IMR-90 (cell line): ENCODE measurements at places on chromosomes 16 and 17.

- peak; percentile 28 for DNase-seq
Observed at GRCh38 chr16:57632568-57632967, 4.1 kb downstream of the ADGRG1 start.

DNA sequence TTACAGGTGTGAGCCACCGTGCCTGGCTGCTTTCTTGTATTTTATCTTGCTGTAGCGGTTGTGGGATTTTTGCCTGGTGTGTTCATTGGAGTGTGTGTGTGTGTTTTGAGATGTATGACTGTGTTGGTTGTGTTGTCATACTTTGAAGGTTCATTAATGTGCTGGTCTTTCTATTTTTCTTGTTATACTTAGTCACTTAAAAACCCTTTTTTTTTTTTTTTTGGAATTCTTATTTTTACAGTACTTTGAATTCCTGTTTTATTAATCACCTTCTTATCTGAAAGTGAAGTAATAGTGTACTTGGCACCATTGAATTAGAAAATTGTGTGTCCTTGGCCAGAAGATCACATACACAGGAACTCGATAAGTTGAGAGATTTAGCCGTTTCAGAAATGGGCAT is 30.2 kb downstream of the TENT4B start:
- DNase-seq, result peak; percentile 78

GRCh38 chr16:64455275-64455674 is 666.6 kb downstream of the CDH11 start:
- DNase-seq, result peak; percentile 53

DNA sequence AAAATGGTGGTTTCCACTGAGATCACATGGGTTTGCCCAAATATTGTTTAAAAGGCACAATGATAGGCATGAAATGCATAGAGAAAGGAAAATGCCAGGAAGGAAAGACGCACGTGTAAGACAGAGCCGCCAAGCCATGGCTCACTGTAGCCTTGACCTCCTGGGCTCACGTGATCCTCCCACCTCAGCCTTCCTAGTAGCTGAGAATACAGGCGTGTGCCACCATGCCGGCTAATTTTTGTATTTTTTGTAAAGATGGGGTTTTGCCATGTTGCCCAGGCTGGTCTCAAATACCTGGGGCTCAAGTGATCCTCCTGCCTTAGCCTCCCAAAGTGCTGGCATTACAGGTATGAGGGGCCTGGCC is 4.0 kb downstream of the BHLHA9 start:
- DNase-seq, result no peak

DNA sequence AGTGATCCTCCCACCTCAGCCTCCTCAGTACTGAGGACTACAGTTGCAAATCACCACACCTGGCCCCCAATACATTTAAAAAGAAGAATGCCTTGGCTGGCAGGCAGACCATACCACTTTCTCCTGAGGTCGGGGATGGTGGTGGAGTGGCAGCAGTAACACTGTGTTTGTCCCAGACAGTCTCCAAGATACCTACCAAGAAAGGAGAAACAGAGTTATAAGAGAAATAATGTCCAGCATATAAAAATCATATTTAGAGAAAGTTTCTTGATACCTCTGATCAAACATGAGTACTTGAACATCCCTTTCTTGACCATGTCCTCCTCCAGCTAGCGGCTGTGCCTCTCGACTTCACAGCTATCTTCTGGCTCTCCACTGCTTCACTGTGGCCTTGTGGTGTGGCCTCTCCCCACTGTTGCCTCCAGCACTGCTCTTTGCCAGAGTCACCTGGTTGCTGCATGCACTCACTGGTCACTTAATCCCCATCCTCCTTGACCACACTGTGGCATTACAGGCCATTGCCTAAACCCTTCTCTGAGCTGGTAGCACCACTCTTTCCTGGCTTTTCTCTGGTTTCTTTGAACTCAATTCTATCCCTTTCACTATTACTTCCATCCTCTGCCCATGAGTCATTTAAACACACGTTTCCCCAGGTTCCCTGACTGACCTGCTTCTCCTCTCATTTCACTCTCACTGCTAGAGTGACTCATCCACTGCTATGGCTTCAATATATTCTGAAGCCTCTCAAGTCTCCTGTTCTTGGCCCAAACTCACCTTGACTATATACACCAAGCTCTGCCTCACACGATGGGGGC is 45.2 kb downstream of the XPO6 start:
- DNase-seq, result peak; percentile 81

GRCh38 chr16:19781226-19781625 is 63.2 kb downstream of the IQCK start:
- DNase-seq, result peak; percentile 18

DNA sequence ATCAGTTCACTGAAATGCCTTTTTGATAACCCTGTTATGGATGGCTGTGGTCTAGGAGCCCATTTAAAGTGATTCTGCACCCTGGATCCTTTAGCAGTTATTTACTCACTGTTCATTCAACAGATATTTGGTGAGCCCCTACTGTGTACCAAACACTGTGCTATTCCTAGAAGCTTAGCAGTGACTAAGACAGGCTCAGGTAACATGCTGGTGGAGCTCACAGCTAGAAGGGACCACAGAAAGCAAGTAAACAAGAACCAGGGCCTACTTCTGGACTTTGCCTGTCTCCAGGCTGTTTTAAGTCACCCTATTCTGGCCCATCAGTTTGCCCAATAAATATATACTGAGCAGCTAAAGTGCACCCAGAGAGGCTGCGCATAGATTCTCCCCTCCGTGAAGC is 11.1 kb downstream of the ITGA3 start:
- DNase-seq, result no peak

GRCh38 chr16:1567988-1568387 is 34.5 kb downstream of the TMEM204 start:
- no peak for DNase-seq

- DNase-seq, result no peak
Observed at GRCh38 chr16:67707790-67708189, 11.3 kb downstream of the GFOD2 start.

GRCh38 chr16:3242709-3243108 is 7.8 kb upstream of the ZNF200 start:
- no peak for DNase-seq

- no peak for DNase-seq
Observed at GRCh38 chr16:68739964-68740627, 3.0 kb downstream of the CDH1 start.

- DNase-seq, result no peak
Observed at GRCh38 chr16:14121142-14121541, 50.0 kb downstream of the MRTFB start.

DNA sequence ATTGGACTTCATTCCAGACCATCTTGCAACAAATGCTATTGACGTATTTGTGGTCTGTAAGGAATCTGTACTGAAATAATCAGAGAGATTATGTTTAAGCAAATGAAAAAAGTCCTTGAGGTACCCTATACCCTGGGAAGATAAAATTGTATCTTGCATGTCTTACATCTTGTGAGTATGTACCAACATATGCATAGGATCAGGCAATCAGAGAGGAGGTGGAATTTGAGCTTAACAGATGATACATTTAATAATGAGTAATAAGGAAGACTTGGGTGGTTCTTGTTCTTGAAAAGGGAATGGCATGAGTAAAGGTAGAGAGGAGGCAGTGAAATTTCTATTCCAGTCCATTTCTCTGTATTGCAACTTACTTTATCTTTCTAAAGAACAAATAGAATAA is 10.6 kb downstream of the MOSMO start:
- DNase-seq, result peak; percentile 44

DNA sequence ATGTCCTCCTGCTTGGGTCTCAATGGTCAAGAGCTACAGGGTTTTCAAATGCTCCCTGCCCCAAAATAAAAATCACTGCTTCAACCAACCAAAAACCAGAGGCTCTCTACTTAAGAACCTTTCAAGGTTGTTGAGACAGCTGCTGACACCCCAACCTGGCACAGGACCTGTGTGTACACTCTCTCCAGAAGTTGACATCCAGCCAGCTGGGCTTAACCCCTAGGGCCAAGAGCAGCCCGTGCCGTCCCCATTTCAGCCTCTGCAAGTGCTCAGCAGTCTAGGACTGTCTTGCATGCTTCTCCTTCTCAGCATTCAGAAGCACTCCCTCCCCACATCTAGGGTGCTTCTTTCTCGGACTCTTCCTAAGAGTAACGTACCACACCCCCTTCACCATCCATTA is 59.0 kb upstream of the TRAP1 start:
- DNase-seq, result no peak

DNA sequence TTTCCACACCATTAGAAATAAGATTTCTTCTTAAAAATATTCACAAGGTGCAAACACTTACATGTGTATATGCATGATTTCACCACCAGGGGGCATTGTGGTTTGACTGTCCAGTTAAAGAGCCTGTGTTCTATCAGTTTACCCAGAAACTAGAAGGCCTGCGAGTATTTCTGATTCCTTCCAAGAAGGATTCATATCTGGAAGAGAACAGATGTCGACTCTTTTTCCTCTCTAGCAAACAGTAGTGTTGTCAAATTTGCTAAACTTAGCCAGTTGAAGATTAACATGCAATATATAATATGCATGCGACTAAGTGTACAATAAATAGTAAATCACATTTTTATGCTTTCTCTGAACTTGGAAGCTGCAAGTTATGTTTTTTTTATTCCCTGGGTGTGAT is 404.1 kb downstream of the WWOX start:
- DNase-seq, result peak; percentile 11

DNA sequence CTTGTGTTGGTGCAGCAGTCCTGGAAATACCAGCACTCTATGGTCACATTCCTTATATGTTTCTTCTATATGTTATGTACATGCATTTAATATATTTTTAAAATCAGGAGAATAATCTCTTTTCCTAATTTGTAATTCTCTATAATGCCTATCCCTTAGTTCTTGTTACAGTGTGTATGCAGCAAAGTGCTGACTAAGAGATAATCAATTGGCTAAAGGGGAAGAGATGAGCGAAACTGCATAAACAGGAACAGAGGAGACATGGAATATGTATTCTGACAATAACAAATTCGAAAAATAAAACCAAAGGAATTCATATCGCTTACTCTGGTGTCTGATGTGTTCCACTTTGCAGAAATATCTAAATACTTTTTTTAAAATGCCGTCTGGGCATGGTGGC is 41.7 kb downstream of the SYNRG start:
- DNase-seq, result no peak

GRCh38 chr16:81778861-81779535 is at the start of gene PLCG2:
Gene PLCG2 (plus strand): TSS chr16:81779291. CDS start chr16:81785990, 6,699 bp downstream.
- DNase-seq, result no peak

- no peak for DNase-seq
Observed at GRCh38 chr16:30184096-30184890, 891 bp downstream of the CORO1A start.

DNA sequence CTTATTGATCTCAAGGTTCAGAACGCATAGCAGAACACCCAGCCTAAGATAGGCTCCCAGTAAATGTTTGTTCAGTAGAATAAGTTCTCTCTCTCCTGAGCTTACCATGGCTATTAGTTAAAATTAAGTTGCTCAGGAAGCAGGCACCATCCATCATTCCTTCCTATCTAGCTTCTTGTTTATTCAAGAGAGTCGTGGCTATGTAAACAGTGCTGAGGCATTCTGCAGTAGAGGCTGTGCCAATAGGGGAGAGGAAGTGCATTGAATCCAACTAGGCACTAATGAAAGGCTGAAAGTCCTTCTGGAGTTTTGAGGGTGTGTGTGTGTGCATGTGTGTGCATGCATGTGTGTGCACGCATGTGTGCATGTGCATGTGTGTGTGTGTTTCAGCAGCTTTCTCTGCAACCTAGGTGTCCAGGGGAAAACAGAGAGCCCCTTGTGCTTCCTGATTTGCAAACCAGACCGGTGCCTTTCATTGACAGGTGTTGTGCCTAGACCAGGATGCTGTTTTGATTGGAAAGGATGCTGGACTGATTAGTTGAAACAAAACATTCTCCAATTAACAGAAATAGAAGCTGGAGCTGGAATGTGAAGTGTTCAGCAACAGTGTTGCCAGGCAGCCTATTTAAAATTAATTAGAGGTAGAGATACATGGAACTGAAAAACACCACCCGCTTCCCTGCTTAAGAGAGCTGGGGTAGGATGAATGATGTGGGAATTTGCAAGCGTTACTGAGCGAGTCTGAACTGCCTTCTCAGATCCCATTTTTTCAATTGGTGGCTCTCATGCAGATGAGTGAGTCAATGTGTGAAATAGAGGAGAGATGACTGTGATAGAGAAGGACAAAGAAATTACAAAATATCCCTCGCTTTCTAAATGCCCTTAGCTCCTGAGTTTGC is 103.3 kb upstream of the CLEC3A start:
- DNase-seq, result peak; percentile 78
